ENCODE measurements at places on chromosomes 6 and 20. TPM values are rescaled to one million over a fixed set of nuclear protein-coding genes. Genes with fewer than 3 reads are reported as not detected.
A peak's percentile ranks its signal among the peaks of the same experiment; 100 is the strongest.

TRAPPC3L gene
- not detected for total RNA-seq

LY6G6D gene
- not detected for total RNA-seq

ACSS1 gene
- 57.8 TPM for total RNA-seq

GMEB2 gene
- 26.1 TPM for total RNA-seq

AKAP7 gene
- total RNA-seq = 19.2 TPM

MPIG6B gene
- 1.4 TPM for total RNA-seq

SPAG4 gene
- 0.74 TPM for total RNA-seq

FAM83B gene
- total RNA-seq = not detected

DNA sequence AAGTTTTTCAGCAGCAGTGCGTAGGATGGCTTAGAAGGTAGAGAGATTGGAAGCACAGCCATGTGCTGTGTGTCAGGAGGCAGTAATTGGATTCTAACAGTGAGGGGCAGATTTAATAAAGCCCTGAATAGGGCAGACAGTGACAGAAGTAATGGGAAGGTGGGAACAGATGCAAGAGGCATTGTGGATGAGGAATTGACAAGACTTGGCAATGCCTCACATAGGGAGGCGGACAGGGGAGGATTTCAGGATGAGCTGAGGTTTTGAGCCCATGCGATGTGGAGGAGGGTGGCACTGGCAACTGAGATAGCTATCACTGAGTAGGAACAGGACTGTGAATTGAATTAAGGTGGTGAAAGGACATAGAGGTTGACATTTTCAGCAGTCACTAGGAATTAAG lies 262.2 kb upstream of the FLRT3 start:
- no peaks in the 10 kb centered on the region for H3K36me3 ChIP-seq
- H3K27ac ChIP-seq = no peak overlapping the region
- H3K27me3 ChIP-seq = no peaks in the 10 kb centered on the region
- no peaks in the 10 kb centered on the region for H3K4me1 ChIP-seq
- H3K4me3 ChIP-seq = no peak overlapping the region

DNA sequence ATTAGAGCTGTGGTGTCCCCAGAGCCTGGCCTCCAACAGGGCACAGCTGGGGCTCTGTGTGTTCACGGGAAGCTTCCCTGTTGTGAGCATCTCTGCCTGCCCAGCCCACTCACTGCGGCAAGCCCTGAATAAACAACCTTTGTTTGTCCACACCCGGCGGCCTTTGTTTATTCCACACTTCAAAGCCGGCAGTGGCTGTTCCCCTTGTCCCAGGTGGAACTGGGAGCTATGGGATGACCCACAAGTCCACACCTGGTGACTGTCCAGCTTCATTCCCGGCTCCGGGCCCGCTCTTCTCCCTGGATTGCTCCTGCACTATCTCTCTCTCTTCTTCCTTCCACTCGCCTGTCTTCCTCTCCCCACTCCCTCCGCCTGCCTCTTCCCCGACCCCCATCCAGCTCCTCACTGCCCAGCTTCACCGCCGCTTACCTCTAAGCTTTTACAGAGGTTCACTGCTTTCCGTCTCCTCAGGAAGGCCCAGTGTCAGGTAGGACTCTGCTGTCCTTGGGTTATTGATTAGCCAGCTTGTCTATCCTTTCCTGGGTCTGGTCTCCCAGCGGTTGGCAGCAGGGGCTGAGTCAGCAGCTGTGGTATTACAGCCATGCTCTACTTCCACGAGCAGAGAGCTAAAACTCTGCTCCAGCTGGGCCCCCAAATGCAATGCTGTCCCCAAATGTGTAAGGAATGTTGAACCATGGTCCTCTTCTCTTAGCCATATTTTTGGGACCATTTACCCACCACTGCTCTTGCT lies 17.8 kb downstream of the DACT2 start:
- H3K27ac ChIP-seq = no peak overlapping the region
- no peaks in the 10 kb centered on the region for H3K36me3 ChIP-seq
- H3K4me3 ChIP-seq = no peak overlapping the region
- H3K27me3 ChIP-seq = peaks cover 2% of the 10 kb centered on the region

DNA sequence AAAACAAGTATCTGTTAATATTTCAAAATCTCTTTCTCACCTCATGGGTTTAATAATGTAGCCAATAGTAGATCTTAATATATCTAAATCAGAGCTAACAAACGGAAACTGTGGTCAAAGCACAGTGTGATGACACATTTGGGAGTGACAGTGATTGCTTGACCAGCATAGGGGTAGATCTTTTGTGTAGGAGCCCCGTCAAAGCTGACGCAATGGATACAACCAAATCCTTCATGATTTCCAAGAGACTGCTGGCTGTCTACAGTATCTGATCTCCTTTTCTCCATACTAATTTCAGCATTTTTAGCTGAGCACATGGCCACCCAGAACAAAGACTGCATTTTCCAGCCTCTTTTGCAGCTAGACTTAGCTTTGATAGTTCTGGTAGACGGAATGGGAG lies 299.3 kb upstream of the ECI2 start:
- no peak overlapping the region for H3K4me3 ChIP-seq
- DNase-seq = no peak
- no peaks in the 10 kb centered on the region for H3K36me3 ChIP-seq
- H3K4me1 ChIP-seq = no peaks in the 10 kb centered on the region
- no peaks in the 10 kb centered on the region for H3K27me3 ChIP-seq
- H3K27ac ChIP-seq = no peak overlapping the region

- H3K4me3 ChIP-seq = peak overlapping the region; percentile 97
- no peak for DNase-seq
- H3K27ac ChIP-seq = peak overlapping the region; percentile 97
- no peaks in the 10 kb centered on the region for H3K27me3 ChIP-seq
- peaks cover 67% of the 10 kb centered on the region for H3K4me1 ChIP-seq
- H3K36me3 ChIP-seq = no peaks in the 10 kb centered on the region
Observed at GRCh38 chr20:24991897-24992486, 559 bp downstream of the APMAP start.

DNA sequence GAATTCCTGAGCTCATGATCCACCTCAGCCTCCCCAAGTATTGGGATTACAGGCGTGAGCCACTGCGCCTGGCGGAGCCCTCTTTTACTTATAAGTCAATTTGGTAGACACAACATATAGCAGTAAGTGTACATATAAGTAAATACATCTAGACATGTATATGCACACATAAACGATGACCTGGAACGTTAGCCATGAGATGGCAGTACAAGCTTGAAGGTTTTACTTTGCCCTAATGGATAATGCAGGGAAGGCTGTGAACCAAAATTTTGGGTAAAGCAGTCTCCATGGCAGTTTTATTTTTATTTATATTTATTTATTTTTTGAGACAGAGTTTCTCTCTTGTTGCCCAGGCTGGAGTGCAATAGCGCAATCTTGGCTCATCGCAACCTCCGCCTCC lies 2.4 kb upstream of the GNMT start:
- no peaks in the 10 kb centered on the region for H3K36me3 ChIP-seq
- no peak for DNase-seq
- H3K27me3 ChIP-seq = peaks cover 2% of the 10 kb centered on the region
- H3K27ac ChIP-seq = no peak overlapping the region

DNA sequence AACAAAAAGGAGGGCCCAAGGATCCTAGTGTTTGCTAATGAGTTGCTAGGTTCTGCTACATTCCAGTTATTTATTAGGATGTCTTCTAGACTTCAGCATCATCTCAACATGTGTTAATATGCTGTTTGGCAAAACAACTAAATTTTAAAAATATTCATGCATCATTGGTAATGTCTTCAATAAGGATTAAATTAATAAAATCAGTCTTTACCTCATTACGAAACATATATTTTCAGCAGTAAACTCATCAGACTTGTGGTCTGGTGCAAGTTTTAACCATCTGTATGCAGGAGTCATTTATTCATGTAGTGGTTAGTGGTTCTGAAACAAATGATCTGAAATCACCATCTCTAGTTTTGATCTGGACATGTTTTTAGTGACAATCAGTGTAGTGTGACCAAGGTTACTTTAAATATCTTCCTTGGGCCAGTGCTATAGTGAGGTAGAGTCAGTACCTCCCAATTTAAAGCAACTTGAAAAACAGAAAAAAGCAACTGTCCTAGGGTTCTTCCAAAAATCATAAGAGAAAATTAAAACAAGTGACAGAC lies 85.0 kb upstream of the KCNK16 start:
- no peaks in the 10 kb centered on the region for H3K36me3 ChIP-seq
- H3K27me3 ChIP-seq = no peaks in the 10 kb centered on the region
- DNase-seq = no peak
- H3K4me1 ChIP-seq = no peaks in the 10 kb centered on the region

- H3K27ac ChIP-seq = no peak overlapping the region
- no peak for DNase-seq
- H3K4me3 ChIP-seq = no peak overlapping the region
- H3K4me1 ChIP-seq = peaks cover 37% of the 10 kb centered on the region
- no peaks in the 10 kb centered on the region for H3K27me3 ChIP-seq
Observed at GRCh38 chr20:37729452-37729851, 35.6 kb downstream of the CTNNBL1 start.

- no peaks in the 10 kb centered on the region for H3K36me3 ChIP-seq
- DNase-seq = no peak
- H3K27me3 ChIP-seq = no peaks in the 10 kb centered on the region
- H3K27ac ChIP-seq = no peak overlapping the region
- no peak overlapping the region for H3K4me3 ChIP-seq
Observed at GRCh38 chr20:8983478-8984345, 85.2 kb upstream of the PLCB4 start.

DNA sequence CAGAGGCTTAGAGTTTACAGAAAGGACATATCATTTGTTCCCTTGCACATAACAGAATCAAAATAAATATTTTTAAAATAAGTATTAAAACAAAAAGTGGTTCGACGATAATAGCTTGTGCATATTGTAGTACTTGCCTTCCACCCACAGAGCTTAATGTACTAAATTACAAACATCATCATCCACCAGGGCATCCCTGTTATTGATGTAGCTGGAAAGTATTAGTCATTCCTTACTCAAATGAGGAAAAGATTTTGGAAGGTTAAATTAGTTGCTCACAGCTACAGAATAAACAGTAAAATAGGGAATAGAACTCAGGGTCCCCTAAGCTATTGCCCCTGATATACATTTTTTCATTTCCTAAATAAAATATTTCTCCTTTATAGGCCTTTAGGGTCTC lies 150.3 kb downstream of the PTPRK start:
- no peak overlapping the region for H3K4me3 ChIP-seq
- no peaks in the 10 kb centered on the region for H3K27me3 ChIP-seq
- DNase-seq = no peak
- H3K36me3 ChIP-seq = no peaks in the 10 kb centered on the region

DNA sequence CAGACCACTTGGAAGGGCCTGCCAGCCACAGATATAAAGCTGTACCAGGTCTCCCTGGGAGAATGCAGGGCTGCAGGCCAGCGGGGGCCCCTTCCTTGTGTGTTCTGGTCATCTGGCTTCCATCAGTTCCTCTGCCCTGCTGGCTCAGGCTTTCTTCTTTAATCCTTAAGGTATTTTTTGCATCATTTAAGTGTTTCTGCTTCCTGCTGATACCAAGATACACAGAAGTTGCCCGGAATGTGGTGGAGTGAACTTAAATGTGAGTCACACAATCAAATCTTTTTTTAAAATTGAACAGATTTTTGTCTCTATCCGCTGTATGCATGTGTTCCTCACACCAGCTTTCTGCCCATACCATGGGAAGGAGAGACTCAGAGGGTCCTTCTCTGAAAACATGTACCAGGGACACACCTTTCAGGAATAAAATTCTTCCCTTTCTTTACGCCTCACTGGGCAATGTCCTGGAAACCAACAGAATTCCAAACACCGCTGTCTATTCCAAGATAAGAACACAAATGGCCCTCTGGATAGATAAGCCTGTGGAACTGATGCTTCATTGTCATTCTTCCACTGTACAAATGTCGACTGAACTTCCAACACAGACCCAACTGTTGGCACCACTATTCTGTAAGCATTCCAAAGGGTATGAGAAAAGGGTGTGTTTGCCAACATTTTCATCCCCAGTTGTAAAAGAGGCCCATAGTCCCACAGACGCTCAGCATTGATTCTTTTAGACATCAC lies 206.2 kb upstream of the MYLIP start:
- H3K36me3 ChIP-seq = no peaks in the 10 kb centered on the region
- no peaks in the 10 kb centered on the region for H3K4me1 ChIP-seq
- no peak overlapping the region for H3K4me3 ChIP-seq
- H3K27me3 ChIP-seq = no peaks in the 10 kb centered on the region
- no peak overlapping the region for H3K27ac ChIP-seq

DNA sequence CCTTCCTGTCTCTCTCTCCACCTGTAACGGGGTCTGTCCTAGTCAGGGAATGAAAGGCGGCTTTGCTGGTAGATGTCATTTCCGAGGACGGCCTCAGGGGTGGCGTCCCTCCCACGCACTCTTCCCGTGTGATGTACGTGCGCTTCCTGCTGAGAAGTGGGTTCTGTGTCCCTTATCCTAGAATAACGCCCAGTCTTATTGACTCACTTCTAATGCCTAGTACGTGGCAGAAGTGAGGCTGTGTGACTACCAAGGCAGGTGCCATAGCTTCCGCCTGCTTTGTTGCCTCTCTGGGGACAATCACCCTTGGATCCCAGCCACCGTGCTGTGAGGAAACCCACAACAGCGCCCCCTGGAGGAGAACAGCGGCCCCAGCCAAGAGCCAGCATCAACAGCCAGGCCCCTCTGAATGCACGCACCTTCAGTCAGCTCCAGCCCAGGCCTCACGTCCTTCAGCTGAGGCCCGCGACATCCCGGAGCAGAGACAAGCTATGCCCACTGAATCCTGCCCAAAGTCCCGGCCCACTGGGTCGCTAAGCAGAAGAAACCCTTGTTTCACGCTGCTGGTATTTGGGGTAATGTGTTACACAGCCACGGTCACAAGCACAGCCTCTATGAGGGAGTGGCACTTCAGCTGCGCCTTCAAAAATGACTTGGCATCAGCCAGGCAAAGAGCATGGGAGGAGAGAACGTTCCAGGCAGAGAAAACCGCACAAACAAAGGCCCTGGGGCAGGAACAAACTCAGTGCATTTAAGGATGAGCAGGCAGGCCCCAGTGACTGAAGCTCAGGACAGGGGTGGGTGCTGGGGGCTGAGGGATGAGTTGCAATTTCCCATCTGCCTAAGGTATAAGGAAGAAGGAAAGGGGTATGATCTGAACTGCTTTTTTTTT lies 224.2 kb downstream of the NFATC2 start:
- H3K27ac ChIP-seq = peak overlapping the region; percentile 76
- no peaks in the 10 kb centered on the region for H3K4me1 ChIP-seq
- peak; percentile 69 for DNase-seq
- H3K36me3 ChIP-seq = no peaks in the 10 kb centered on the region
- peaks cover 9% of the 10 kb centered on the region for H3K27me3 ChIP-seq
- H3K4me3 ChIP-seq = peak overlapping the region; percentile 8

GRCh38 chr6:78523622-78524021 lies 343.7 kb upstream of the IRAK1BP1 start:
- no peaks in the 10 kb centered on the region for H3K4me1 ChIP-seq
- H3K27me3 ChIP-seq = no peaks in the 10 kb centered on the region

All from naive thymus-derived CD8-positive, alpha-beta T cell (primary cell).